ENCODE measurements at places on chromosomes 6 and 20.

- no peak for DNase-seq
Observed at GRCh38 chr20:54606380-54606779, 131.0 kb downstream of the DOK5 start.

DNA sequence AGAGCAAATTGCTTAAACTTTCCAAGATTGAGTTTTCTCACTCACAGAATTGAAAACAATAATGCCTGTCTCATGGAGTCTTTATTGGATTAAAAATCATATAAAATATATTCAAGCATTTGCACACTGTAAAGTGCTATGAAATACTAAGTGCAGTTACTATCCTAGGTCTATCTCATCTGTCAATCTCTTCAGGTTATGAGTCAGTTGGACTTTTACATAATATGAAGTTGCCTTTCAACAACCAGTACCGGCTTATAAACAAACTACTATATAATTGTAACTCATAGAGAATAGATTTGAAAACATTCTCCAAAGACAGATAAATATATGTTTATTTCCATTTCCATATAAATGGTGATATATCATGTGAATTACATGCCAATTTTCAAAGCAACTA is 20.4 kb upstream of the GSTA4 start:
- no peak for DNase-seq

GRCh38 chr6:89269252-89269651 is 45.8 kb downstream of the GABRR2 start:
- DNase-seq, result no peak

DNA sequence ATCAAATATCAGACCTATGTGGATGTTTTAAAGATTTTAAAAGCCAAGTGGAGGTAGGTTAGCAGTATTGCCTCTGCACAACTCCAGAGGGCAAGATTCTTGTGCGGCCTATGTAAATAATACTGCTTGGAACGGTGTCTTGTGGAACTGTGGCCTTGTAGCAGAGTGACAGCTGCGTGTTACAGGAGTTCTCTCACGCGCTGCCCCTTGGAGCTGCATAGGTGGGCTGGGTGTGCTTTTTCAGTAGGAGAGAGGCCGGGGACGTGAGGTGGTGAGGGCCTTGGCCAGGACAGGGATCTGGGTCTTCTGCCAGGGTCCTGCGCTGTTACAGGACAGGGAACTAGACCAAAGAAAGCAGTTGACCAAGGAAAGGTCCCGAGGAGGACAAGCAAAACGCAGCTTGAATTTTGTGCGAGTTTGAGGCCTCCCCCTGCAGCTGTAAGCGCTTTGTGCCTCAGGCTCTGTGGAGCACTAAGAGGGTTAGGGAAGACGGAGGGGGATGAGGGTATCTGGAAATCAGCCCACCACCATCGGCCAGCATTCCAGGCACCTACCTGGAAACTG is 1.5 kb downstream of the TMEM181 start:
- no peak for DNase-seq

DNA sequence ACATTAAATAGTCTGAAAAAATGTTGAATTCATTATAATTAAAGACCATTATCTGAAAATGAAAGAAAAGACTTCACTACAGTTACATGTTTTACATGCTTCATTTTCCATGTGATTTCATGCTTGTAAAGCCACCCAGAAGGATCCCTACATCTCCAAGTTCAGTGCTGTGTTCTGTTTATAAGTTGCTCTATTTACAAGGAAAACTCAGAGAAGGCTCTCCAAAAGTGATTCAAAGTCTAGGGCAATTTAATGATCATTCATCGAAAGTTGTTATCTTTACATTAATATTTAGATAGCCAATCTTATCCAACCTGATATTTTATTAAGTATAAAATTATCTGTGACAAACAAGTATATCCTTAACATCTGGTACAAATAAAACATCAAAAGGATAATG is 494.9 kb upstream of the RNF217 start:
- DNase-seq, result no peak

DNA sequence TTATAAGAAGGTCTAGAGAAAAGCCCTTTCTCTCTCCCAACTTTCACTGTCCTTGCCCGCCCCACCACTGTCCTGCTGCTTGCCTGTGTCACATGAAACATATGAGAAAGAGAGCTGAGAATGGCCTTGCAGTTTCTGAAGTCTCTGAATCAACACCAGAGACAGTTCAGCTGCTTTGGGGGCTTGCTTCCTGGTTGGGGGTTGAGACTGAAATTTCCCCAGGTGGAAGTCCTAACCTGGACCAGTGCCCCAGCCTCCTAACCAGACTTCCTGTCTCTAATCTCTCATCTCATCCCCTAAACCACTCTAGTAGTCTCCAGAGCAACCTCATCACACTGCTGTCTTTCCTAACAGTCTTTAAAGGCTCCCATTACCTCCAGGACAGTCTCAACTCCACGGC is 10.7 kb downstream of the TRAM2 start:
- no peak for DNase-seq

DNA sequence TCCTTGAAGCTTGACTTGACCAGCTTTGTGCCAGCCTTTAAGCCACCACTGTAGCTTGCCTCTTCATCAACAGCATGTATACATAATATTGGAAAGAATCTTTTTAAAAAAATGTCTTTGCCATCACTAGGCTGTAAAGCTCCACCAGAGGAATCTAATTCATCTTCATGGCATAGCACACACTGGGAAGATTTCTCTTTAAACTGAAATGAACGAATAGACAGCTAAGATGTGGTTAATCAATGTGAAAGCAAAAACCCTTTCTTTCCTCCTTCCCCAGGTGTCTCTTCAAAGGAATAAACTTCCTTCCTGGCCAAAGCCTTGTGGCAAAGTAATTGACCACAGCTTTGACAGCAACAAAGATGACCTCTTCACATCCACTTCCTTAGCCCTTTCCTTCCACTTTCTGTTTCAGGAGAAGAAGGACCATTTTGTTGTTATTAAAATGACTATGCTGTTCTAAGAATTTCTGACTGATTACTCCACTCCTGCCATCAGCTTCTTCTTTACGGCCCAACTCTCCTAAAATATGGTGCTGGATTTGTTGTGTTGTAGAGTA is 428.7 kb upstream of the SOX4 start:
- no peak for DNase-seq

- DNase-seq, result peak; percentile 16
Observed at GRCh38 chr6:89079511-89080234, 878 bp upstream of the PNRC1 start.

GRCh38 chr6:28312939-28313338 is 23.0 kb downstream of the ZSCAN31 start:
- DNase-seq, result no peak

DNA sequence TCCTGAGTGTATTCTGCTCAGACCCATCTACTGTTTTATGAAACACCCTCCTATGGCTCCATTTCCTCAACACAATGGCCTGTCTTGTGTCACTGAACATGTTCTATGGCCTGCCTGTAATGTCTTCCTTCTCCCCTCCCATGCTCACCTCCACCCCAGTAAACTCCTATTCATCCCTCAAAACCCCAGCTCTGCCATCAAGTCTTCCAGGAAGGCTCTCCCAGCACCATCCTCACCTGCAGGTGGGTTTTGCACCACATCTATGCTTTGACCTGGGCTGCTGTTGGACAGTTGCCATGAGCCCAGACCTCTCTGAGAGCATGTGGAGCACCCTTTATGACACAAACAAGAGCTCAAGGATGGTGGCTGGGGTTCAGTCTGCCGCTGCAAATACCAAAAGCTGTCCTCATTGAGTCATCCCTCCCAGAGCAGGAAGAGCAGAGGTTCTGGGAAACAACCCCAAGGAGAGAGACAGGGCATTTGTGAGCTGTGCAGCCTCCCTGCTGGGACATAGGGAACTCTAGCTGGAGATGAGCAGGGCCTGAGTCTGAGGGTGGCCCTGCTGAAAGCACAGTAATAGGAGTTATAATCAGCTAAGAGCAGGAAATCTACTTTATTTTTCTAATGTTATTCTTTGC is 93.8 kb upstream of the CD93 start:
- DNase-seq, result no peak

DNA sequence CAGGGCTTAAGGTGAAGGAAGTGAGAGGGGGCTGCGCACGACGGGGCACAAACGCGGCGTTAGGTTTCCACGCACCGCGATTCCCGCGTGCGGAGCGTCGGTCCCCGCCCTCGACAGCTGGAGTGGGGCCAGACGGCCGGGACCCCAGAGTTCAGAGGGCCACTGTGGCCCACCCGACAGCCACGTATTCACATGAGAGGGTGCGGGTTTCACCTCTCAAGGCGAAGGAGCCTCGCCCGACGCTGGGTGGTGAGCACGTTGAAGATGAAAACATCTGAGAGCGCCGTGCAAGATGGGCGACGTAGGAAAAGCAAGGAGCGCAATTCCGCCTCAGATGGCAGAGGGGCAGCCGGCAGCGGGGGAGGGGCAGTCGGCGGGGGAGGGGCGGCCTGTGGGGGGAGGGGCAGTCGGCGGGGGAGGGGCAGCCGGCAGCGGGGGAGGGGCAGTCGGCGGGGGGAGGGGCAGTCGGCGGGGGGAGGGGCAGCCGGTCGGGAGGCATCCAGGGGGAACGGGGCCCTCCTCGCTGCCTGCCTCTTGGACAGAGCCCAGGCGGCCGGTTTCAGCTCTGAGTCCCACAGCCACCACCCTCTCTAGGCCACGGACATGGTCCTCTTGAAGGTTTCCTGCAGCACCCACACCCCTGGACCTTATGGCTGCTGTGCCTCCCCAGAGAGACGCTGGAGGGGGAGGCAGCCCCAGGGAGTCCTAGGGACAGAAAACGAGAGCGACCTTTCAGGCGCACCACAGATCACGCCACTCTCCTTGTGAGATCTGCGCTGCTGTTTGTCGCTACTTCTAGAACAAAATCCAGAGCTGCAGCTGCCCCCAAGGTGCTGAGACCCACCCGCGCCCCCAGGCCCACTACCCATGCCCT is 113.7 kb downstream of the DLL1 start:
- peak; percentile 54 for DNase-seq

- no peak for DNase-seq
Observed at GRCh38 chr6:154661768-154662167, 71.4 kb upstream of the SCAF8 start.

DNA sequence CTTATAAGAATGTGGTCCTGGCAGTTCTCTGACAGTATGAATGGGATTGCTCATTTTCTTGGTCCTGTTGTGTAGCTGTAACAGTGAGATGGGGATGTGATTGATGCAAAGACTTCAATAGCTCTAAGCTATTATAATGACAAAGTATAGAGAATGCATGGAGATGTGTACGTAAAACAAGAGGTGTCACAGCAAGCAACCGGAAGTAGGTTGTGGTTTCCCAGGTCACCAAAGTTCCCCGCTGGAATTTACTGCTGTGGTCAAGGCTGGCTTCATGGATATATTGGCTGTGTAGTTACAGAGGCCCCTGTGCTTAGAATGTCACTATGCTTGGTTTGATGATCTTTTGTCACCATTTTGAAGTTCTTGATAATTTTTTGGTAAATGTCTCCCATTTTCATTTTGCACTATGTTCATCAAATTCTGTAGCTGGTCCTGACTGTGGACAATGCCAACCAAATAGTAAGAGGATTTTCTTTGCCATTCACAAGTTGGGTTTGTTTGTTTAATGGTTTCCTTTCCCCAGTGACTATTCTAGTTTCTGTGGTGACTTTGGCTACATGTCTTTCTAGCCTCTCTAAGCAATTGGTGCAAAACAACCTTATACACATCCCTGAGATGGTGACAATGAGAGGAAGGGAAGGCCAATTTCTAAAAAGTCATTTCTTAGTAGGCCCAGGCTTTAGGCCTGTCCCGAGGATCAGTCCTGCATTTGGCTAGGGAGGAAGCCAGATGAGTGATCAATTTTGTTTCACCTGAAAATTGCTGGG is 10.5 kb downstream of the DNAH8 start:
- DNase-seq, result no peak

GRCh38 chr20:61291166-61291829 is 39.2 kb downstream of the CDH4 start:
- no peak for DNase-seq

DNA sequence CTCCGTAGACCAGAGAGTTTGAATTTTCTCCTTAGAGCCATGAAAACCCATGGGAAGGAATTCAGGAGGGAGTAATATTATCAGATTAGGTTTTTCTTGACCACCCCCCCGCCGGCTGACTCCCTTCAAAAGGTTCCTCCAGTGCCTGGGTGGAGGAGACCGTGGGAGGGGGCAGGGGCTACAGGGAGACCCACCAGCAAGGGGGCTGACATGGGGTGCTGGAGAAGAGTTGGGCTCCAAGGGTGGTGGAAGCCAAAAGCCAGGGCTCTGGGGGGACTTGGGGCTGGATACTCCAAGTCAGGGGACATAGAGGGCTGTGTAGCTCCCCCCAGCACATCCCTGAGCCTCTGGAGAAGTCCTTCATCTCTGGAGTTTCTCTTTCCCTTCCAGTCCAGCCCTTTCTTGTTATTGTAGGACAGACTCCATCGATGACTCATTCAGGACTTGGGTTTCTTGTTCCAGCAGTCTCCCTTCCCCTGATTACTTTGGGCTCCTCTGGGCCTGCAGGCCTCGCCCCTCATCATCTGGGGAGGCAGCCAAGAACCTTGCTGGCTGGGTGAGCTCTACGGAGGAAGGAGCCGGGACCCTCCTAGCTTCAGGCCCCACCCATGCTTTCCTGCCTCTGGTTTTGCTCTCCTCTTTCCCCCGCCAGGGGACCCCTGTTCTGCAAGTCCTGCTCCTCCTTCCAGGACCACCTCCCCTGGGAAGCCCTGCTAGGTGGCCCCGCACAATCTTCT is 10.5 kb upstream of the KIAA1755 start:
- no peak for DNase-seq
